ENCODE measurements at places on chromosomes 1 and 21.

DNA sequence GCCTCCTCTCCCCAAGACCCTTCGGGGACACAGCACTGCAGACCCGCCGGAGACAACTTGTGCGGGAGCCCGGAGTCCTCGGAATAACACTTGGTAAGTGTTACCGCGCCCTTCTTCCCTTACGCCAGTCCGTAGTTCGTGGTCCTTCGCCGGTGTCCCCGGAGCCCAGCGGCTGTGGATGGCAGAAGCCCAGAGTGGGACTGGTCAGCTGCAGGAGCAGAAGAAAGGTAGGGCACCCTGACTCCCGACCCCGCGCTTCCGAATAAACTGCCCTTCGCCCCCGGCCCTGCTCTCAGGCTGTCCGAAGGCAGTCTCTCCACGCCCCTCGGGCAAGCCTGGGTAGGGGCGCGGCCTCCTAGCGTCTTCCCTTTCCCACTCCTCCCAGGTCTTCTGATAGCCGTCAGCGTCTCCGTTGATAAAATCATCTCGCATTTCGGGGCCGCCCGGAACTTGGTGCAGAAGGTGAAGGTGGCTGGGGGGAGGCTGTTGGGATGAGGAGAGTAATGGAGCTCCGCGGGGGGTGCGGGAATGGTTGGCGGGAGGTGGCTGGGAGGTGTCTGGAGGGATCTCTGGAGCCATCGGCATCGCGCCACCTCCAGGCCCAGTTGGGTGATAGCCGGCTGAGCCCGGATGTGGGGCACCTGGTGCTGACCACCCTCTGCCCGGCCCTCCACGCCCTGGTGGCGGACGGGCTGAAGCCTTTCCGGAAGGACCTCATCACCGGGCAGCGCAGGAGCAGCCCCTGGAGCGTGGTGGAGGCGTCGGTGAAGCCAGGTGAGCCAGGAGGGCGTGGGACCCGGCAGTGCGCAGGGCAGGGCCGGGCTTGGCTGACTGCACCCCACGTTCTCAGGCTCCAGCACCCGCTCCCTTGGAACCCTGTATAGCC, 4.3 kb downstream of the RUSC1 start:
- DNase-seq, result no peak

DNA sequence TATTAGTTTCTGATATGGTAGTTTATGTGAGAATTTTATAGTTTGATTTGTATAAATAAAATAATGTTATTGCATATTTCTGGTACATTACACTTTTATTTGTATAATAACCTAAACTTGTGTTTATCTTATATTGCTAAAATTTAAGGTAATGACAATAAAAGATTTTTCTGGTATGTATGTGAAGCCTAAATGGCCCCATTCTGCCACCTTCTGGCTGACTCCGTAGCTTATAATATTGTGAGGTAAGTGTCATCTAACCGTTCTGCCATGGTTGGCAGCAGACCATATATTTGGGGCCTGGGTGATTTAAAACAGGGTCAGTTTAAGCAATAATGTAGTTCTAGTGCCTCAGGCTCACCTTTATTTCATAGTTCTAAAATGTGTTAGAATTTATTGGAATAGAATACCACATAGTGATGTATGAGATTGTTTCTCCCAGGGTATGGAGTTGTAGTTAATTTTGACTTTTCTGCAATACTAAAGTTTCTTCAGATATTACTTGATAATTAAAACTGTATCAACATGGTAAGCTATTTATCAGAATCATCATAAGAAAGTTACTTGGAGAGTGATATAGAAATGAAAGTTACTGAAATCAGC, 21.2 kb upstream of the PRKACB start:
- DNase-seq, result peak; percentile 23

GRCh38 chr1:97980530-97980929, 59.7 kb upstream of the DPYD start:
- no peak for DNase-seq

DNA sequence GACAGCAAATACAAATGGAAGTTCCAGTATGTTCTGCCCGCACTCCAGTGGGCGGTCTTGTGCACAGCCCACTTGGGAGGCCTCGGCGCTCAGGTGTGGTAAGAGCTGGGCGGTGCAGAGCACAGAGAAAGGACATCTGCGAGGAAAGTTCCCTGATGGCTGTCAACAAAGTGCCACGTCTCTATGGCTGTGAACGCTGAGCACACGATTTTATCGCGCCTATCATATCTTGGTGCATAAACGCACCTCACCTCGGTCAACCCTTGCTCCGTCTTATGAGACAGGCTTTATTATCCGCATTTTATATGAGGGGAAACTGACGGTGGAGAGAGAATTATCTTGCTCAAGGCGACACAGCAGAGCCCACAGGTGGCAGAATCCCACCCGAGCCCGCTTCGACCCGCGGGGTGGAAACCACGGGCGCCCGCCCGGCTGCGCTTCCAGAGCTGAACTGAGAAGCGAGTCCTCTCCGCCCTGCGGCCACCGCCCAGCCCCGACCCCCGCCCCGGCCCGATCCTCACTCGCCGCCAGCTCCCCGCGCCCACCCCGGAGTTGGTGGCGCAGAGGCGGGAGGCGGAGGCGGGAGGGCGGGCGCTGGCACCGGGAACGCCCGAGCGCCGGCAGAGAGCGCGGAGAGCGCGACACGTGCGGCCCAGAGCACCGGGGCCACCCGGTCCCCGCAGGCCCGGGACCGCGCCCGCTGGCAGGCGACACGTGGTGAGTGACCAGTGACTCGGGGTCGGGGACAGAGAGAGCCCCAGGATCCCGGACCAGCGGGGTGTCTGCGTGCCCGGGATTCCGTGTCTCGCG, at the start of gene IL12RB2:
IL12RB2 (plus strand) TSS at position 623 of the 810 bp plus-strand sequence. CDS start 12,496 bp downstream, outside the sequence.
- peak; percentile 20 for DNase-seq

DNA sequence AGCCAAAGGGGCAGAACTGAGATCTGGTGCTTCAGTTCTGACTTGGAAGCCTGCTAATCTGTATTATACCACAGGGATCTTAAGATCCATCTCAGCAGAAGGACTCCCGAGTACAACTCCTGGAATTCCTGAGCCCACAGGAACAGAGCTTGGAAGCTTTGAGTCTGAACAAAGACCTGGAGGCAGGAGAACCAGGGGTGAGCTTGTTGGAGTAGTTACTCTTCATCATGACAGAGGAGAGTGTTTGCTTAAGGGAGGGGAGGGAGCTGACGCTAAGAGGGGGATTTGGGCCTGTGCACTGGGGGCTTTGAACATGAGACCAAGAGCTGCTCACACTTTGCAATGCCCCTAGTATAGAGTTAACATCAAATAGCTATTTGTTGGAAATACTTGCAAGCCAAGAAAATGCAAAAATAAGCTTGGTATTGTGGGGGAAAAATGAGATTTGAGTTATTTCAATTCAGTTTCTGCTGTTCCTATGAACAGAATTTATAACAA, 41.1 kb upstream of the TRABD2B start:
- DNase-seq, result no peak

DNA sequence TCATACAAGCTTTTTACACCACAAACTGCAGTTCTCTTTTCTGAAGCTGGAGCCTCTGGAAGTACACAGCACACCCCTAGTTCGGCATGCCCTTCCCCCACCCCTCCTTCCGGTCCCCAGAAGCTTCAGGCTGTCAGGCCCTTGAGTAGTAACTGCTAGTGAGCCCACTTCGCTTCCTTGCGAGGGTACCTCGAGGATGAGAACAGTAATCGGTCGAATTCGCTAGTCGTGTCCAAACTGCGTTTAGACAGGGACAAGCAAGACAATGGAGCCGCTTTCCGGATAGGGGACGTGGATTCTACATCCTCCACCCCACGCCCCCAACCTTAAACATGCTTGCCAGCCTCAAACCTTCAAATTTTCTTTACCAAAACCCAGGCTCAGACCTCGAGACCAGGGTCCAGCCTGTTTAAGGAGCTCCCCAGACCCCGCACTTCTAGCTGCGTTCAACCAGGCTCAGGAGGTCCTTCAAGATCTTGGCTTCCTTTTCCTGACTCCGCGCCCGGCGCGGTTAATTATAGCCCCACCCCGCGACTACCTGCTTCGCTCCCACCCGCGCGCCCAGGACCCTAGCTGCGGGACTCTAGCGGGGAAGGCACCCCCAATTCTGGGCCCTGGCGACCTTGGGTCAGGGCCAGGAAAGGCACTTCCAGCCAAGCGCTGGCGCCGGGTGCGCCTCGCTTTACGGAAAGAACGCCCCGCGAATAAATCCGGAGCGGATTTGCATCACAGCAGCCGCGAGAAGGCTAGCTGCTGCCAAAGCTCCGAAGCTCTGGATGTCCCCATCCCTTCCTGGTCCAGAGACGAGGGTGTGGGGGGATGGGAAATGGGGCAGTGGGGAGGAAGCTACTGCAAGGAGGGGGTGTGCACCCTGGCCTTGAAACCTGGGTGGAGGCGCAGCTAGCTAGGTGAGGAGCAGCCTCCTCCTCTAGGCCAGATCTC, 8.1 kb upstream of the TSPAN1 start:
- DNase-seq, result no peak

DNA sequence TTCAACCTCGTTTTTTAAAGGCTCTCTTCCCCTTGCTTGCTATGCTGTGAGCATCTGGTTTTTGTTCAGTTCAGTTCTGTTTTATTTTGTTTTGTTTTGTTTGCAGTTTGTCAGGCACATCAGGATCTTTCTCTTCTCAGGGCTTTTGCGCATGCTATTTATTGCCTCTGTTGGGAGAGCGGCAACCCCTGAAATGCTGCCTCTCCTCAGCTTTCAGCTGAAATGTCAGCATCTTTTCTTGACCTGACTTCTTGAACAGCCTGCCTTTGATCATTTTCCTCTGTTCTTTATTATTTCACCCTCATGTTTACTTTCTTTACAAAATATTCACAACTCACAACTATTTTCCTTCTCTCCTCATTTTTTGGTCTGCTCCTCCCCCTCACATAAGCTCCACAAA, 50.4 kb upstream of the RC3H1 start:
- no peak for DNase-seq

DNA sequence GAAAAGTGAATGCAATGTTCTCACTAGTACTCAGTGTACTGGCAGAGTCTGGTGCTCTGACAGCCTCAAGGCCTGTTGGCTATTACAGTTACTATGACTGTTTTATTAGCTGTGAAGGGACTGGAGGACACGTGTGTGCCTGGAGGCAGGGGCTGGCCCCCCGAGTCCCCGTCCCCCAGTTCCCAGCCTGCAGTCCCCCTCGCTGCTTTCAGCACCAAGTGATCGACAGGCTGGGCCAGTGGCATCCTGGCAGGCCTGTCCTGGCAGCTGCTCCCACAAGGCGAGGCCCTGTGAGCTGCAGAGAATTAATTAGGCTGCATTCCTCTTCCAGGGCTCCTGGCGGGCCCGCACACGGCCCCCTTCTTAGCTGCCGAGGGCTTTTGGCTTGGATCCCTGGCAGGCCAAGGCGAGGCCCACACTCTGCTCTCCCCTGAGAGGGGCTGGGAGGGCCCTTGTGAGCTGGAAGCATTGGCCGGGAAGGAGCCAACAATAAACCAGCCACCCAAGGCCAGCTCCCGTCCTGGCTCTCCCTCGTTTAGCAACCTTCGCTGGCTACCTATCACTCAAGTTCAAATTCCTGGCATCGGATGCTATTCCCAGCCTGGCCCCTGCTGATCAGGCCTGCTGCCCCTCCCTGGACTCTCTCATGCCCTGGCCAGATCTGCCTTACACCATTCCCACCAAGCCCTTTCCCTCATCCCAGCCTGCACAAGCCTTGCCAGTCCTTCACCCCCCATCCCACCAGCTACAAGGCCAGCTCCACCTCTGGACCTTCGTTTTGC, 9.8 kb downstream of the EDN2 start:
- DNase-seq, result no peak

GRCh38 chr1:41523071-41523470, 38.6 kb upstream of the EDN2 start:
- no peak for DNase-seq

DNA sequence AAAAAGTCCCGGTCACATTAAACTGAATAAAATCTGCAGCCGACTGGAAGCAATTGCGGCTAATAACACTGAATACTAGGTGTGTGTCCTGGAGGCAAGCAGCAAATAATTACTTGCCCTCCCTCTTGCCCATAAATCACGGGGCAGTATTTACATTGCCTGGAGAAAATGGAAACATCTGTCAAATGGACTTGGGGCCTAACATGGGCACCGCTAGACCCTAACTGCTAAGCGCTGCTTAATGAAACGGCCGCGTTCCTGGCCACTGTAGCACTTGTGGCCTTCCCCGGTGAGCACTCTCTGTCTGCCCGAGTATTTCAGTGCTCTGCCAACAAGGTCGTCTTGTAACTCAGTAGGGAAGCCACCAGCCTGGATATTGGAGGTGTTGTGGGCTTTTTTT, 23.9 kb upstream of the KNCN start:
- no peak for DNase-seq

DNA sequence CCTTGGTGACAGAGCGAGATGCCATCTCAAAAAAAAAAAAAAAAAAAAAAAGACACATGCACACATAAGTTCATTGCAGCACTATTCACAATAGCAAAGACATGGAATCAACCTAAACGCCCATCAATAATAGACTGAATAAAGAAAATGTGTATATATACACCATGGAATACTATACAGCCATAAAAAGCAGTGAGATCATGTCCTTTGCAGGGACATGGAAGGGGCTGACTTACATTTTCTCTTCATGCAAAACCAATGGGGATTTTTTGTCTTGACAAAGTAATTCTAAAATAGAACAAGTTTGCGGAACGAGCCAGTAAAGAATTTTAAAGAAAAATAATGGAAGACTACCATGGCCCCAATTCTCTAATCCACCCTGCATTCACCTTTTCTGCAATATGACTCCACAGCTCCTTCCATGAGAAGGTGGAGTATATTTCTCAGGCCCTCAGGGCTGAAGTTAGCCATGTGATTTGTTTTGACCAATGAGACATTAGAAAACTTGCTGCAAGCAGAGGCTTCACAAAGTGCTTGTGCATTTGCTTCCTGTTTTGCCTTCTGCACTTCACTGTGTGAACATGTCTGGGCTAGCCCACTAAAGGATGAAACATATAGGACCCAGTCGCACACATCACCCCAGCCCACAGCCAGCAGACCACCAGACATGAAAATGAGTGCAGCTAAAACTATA, 78.8 kb upstream of the NR5A2 start:
- no peak for DNase-seq

DNA sequence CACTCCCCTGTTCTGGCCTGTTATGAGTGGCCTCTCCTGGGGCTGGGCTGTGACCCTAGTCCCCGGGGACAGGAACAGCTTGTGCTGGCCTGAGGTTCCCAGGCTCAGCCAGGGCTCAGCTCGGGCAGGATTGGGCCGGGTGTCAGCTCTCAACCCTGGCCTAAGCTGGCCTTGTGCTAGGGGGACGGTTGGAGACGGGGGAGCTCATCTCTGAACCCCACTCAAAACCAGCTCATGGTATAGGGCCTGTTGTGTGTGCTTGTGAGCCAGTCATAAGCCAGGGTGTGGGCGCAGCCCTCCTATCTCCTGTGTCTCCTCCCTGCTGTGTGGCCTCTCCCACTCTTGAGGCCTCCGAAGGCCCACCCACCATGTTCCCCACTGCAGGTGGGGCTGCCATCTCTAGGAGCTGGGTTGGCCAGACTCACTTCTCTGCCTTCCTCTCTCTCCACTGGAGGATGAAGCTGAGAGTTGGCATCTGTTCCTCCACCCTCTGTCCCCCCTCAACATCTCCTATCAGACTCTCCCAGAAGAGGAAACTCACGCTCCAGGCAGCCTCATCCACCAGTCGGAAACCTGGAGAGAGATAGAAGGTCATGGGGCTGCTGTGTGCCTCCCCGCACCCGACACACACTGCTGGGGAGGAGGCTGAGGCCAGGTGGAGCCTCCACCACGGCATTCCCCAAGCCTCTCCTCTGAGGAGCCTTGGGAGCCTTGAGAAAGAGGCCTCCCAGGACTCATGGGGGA, 1.4 kb downstream of the PEAR1 start:
- DNase-seq, result no peak
